ENCODE measurements at places on chromosomes 16 and 17.

DNA sequence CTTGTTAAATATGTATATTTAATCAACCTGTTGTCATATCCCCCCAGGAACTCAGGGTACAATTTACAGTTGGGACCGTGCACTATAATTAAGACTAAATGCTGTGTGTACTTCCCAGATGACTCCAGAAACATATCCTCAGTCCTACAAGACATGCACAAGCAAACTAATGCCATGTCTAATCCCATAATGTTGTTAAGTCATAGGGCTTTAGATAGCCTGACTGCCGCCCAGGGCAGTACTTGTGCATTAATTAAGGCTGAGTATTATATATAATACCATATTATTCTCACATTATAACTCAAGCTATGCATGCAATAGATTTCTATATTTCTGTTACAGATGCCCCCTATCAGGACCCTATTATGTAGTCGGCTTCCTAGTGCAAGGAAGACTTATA, 20.1 kb upstream of the CPHXL start:
- no peak for DNase-seq

DNA sequence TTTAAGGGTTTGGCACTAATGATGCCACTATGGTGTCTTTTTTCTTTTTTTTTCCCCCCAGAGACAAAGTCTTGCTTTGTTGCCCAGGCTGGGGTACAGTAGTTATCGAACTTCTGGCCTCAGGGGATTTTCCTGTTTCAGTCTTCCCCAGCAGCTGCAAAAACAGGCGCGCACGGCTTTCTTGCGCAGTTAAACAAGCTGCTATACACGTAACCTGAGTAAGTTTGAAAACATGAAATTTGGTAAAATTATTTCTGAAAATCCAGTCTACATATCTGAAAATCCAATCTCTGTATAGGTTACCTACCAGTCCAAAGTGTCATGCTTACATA, 11.8 kb downstream of the TEX14 start:
- no peak for DNase-seq

DNA sequence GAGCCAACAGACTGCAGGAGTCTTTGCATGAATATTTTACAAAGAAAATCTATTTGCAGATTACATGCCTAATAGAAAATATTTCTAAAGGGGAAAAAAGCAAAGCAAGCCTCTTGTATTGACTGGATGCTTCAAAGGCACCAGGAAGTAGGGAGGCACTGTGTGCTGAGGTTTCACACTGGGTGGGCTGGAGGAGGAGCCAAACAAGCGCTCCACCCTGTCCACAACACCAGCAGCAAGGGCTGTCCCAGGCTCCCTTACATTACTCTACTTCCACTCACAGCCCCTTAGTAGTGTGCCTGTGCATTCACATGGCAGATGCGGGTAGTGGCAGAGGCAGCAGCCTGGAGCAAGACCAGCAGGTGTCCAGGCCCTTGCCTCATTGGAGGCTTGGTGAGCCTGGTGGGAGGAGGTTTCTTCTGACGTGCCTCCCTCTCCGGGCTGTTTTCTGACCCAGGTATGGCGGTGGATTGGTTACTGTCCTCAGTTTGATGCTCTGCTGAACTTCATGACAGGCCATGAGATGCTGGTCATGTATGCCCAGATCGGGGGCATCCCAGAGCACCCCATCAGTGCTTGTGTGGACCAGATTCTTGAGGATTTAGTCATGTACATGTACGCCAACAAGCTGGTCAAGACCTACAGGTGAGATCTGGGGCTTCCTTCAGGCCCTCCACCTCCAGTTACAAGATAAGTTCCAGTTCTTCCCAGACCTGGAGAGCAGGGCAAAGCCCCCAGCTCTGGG, 7.0 kb upstream of the CCNF start:
- no peak for DNase-seq

- no peak for DNase-seq
These were observed 207.0 kb downstream of the FTO start for GRCh38 chr16:53910990-53911389.

DNA sequence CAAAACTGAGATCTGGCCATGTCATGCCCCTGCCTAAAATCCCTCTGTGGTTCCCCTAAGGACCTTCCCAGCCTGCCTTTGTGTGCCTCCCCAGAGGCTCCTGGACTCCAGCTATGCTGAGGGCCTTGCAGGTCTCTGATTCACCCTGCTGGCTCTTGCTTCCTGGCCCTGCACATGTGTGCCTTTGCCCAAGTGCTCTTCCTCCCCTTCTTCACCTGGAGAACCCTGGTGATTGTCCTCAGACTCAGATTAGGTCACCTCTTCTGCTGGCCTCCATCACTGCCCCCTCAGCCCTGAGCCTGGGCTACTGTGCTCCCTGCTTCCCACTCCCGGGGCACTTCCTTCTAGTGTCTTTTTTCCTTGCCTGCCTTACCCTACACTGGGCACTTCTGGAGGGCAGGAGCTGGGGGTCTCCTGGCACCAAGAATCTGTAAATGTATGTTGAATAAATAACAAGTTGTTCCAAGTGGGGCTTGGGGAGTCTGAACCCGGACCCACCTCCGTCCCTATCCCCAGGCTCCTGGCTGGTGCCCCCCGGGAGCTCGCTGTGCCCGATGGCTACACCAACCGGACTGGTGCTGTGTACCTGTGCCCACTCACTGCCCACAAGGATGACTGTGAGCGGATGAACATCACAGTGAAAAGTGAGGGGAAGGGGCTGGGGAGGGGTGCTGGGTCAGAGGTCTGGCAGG, 7.8 kb downstream of the ITGA3 start:
- no peak for DNase-seq

- DNase-seq, result peak; percentile 68
These were observed 1.4 kb downstream of the MEIOB start for GRCh38 chr16:1870365-1871082.

GRCh38 chr16:86798247-86799041, 220.1 kb downstream of the FOXL1 start:
- DNase-seq, result no peak

- DNase-seq, result no peak
These were observed 16.9 kb downstream of the NSMCE1 start for GRCh38 chr16:27251541-27252205.

GRCh38 chr17:82333279-82334171, at the start of gene SECTM1:
Gene SECTM1, minus strand, starts transcription at chr17:82333766. Its CDS starts 6,526 bp downstream, at chr17:82327240.
- no peak for DNase-seq

DNA sequence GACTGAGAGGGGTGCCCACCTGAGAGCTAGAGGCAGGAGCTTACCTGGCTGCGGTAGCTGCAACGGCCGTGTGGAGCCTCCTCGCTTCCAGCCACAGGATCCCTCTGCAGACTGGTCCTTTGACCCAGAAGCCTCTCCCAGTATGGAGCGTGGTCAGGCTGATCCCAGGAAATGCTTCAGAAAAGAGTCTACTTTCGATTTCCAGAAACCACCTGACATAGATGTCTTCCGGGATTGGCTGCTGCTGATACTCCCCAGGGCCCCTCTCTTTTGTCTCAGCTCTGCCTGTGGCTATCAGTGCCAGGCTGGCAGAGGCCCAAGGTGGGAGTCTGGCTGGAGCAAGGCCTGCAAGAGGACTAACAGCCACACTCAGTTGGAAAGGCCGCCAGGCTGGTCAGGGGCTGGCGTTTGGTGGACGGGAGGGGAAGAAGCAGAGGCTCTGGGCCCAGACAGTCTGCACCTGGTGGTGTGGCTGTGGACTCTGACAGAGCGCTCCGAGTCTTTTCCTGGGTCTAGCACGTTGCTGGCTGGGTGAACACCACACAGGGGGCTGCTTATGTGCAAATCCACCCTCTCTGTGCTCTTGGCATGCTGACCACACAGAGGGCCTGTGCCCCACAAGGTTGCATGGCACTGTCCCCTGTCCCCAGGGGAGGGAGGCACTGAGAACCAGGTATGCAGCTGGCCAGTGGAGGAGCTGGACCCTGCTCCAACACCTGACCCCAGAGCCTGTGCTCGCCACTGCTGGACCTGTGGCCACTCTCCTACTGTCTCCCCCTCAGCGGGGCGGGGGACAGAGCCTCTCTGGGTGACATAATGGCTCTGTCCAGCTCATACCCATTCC, at the start of gene LGALS3BP:
Gene LGALS3BP (minus strand): TSS at position 144 of the 844 bp plus-strand sequence. CDS start 2,732 bp downstream, outside the sequence.
- peak; percentile 92 for DNase-seq

GRCh38 chr16:88497561-88498462, 44.7 kb downstream of the ZFPM1 start:
- DNase-seq, result no peak

DNA sequence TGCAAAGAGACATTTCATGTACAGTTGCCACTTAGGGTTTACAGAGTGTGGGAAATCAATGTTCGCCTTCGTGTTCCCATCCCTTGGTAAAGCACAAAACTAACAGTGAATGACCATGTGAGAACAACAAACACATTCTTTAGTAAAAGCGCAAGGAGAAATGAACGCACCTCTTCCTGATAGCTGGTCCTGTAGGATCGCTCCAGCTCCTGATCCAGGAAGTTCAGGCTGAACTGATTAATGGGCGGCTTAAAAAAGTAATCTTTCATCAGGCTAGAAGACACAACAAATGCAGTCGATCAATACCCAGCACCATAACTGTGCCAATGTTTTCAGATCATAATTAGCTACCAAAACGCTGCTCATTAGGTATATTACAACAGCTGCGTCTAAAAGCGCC, 108.3 kb upstream of the CREBBP start:
- DNase-seq, result no peak

DNA sequence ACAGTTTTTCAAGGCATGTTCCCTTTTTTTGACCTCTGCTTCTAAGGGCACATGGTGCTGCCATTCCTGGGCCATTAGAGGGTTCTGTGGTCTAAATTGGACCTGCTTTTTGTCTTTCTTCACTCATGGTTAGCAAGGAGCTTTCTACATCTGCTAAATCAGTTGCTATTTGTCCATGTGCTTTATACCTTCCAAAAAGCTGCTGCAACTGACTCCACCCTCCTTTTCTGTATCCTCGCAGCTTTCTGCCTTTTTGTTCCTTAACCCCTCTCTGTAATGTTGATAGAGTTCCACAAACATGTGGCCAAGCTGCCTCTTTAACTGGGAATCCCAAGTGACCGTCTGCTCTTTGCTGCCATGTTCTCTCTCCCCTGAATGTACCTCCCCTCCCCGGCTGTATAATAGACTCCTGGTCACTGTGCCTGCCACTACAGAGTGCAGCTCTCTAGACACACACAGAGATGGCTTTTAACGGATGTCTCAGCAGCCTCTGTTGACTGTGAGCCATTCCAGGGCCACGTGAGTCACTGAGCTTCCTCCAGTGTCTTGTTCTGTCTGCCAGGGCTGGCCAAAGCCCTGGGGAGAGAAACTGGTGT, 57.4 kb upstream of the TEKT3 start:
- peak; percentile 47 for DNase-seq

- peak; percentile 72 for DNase-seq
These were observed 54.8 kb downstream of the VAC14 start for GRCh38 chr16:70746040-70746707.

- peak; percentile 79 for DNase-seq
These were observed 398.2 kb downstream of the SOX9 start for GRCh38 chr17:72518753-72519597.

DNA sequence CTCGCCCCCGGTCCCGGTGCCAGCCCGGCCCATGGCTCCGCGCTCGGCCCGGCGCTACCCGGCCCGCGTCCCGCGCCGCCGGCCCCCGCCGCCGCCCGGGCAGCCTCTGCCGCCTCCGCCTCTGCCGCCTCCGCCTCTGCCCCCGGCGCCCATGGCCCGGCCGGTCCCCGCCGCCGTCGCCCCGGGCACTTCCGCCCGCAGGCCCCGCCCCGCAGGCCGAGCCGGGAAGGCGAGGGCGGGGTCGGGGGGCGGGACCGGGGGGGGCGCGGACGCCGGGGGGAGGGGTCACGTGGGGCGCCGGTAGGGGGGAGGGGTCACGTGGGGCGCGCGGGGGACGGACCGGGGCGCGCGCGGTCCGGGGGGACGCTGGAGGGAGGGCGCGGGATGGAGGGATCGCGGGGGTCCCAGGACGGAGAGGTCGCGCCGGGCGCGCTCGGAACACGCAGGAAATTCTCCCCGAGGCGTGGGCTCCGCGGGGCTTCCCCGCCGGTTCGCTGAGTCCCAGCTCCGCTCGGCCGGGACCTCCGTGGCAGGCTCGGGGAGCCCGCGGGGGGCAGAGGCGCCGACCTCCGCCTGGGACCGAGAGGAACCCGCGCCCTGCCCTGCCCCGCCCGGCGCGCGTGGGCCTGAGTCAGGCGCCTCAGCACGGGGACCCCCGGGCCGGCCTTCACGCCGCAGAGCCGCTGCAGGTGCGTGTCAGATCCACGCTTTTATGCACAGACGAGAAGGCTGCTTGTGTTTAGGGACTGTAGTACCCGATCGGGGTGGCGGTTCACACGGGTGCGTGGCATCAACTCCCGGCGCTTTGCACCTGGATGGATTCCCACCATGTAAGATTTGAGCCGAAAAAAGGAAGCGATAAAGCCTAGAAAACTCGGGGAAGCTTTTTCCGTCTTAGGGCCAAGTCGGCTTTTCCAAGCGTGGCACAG, at the start of gene PGAP6:
Gene PGAP6 (minus strand): TSS at position 190 of the 929 bp plus-strand sequence. CDS start 157 bp downstream, at position 33.
- peak; percentile 45 for DNase-seq

GRCh38 chr16:86739808-86740207, 161.5 kb downstream of the FOXL1 start:
- DNase-seq, result no peak

GRCh38 chr16:4338125-4338582, 13.0 kb downstream of the PAM16 start:
- no peak for DNase-seq

DNA sequence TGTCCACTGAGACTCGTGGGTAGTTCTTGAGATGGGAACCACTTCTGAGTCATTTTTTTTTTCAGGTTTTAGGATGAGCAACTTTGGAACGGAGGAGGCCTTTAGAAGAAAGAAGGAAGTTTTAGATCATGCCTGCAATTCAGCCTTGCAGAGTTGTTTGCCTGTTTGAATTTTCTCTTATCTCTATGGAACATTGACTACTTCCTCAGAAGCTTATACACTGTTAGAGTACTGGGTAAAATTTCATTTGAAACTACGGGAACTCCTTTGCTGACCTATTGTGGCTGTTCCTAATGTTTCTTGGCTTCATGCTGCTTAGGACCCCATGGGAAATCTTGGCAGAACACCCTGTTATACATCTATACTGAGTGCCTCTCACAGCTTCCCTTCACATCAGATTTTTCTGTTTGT, 70.8 kb downstream of the MAP2K6 start:
- no peak for DNase-seq

GRCh38 chr16:17635183-17635582, 164.4 kb upstream of the XYLT1 start:
- no peak for DNase-seq

- DNase-seq, result no peak
These were observed 635 bp downstream of the WNK4 start for GRCh38 chr17:42780851-42781638.

DNA sequence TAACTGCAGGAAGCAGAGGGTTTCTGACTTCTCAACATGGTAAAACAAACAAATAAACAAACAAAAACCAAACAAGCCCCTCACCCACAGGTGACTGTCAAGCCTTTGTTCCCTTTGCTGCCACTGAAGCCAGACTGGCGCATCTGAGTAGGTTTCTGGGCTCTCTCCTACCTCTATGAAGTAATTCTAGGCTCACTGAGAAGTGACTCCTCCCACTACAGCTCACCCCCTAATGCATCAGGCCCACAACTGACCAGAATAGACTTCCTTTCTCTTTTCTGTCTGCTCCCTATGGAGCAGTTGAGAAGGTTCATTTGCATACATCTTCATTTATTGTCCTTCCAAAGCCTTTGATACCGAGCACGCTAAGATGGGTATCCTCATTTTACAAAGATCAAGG, 77.0 kb upstream of the CCL2 start:
- no peak for DNase-seq
